Small intestine (tissue), 16 donors: ENCODE measurements at places on chromosomes 11 and 22.

- no peak for DNase-seq
These were observed 53.1 kb downstream of the MCM5 start for GRCh38 chr22:35452810-35453743.

- no peak for DNase-seq
These were observed 14.5 kb downstream of the NARS2 start for GRCh38 chr11:78560153-78560552.

DNA sequence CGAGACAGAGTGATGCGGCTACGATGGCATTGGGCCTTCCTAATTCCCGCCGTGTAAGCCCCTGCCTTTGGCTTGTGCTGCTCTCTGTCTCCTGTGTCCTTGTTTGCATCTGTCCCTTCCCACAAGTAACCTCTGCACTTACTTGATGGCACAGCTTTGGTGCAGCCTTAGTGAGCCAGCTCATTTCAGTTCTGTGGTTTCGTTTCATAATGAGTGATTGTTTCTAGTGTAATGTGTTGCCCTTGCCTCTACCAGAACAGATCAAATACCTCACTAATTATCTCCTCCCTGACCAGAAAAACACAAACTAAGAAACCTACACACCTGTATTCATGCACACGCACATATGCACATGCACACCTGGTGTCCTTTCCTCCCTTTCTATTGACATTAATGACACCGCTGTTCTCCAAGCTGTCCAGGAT lies 58.8 kb downstream of the GRK3 start:
- no peak for DNase-seq

DNA sequence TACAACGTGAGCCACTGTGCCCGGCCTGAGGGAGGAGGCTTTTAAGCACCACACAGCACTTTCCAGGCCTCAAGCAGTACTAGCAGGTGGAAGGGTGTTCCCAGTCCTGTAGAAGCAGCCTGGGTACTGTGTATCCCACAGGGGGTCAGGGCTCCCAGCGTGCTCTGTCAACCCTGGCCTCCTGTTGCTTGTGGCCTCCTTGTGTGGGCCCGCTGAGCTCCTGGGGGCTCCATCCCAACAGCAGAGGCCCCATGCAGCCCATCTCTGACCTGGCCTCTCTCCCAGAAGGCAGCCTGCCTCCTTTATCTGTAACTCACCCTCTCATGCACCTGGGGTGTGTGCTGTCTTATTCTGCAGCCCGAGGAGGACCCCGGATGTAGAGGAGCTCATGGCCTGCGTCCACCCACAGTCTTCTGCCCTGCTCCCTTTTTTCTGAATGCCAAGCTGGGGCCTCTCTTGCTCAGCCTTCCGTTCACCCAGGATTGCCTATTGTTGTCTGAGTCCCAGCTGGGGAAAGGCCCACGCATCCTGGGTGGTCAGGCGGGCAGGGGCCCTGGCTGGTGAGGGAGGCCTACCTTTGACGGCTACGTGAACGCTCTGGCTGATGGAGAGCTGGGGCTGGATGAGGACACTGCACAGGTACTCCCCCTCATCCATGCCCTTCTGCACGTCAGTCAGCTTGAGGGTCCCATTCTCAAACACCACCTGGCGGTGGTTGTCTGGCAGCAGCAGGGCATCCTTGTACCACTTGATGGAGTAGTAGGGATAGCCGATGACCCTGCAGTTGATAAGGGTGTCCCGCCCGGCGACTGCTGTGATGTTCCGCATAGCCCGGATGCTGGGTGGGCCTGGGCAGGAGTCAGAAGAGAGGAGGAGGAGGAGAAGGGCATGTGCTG lies 188.5 kb downstream of the CEP164 start:
- DNase-seq, result no peak

DNA sequence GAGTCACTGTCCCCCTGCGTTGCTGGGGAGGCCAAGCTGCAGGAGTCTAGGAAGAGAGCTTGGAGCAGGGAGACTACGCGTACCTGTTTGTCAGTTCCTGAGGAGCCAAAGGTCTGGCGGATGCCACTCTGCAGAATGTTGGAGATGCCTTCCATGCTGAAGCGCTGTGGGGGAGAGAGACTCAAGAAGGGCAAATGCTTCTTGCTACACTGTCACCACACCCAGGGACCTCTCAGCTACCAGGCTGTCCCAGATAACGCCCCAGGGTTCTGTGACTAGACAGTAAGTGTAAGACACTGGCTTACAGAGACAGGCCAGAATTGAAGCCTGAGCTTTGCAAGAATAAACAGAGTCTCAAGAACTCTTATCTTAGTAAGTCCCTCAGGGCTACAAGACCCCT lies 42.0 kb downstream of the FEZ1 start:
- DNase-seq, result no peak

DNA sequence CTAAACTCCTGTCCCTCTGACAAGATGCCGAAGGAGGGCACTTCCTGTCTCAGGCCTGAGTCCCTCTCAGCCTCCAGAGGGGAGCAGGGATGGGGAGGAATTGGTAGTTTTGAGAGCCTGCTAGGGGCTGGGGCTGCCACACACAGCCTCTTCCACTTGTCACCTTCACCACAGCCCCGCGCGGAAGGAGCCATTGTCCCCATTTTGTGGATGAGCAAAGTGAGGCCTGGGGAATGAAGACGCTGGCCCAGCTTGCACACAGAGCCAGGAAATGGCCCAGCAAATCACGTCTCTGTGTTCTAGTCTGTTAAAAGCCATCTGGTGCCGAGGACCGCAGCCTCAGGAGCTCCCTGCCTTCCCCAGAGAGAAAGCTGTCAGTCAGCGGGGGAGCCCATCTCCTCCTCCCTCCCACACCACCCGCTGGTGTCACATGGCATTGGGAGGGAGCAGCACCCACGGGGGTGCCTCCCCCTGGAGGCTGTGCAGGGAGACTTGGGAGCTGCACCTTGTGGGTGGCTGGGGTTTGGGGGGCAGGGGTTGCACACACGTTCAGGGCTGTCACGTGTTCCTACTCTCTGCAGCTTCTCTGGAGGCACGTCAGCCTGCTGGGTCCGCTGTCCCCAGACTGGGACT lies 34.6 kb downstream of the RASD2 start:
- no peak for DNase-seq

GRCh38 chr11:106306942-106307341 lies 229.5 kb downstream of the AASDHPPT start:
- no peak for DNase-seq

GRCh38 chr11:101051677-101052076 lies 77.9 kb downstream of the PGR start:
- no peak for DNase-seq

GRCh38 chr22:49972163-49973017 lies 11.8 kb downstream of the PIM3 start:
- peak; percentile 29 for DNase-seq

- DNase-seq, result no peak
These were observed 22.5 kb upstream of the ELF5 start for GRCh38 chr11:34536056-34536455.

GRCh38 chr11:129223260-129223659 lies 31.1 kb upstream of the ARHGAP32 start:
- DNase-seq, result no peak

DNA sequence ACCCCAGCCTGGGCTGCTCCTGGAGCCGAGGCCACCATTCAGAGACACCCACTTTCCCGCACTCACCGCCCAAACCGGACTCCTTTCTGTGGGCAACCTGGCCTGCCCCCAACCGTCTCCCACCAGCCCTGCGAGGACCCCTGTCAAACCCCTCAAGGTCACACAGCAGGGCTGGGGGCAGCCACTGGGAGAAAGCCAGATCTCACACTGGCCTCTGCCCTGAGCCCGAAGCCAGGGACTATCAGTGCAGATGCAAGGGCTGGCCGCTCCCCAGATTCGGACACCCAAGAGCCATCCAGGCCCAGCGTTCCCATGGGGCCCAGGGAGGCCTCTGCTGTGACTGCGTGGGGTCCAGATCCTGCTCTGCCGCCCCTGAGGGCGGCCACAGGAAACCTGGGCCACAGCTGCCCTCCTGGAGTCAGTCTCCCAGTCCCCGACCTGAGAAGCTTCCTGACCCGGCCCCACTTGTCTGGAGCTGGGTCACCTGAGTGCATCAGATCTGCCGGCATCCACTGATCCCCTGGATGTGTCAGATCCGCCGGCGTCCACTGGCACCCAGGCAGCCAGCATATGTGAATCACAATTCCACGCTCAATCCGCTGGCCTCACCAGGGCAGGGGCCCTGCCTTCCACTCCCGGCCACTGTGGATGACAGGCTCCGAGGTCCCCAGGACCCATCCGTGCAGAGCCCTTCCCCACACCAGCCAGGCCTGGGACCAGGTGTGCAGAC lies 139.7 kb downstream of the BRD1 start:
- DNase-seq, result no peak

DNA sequence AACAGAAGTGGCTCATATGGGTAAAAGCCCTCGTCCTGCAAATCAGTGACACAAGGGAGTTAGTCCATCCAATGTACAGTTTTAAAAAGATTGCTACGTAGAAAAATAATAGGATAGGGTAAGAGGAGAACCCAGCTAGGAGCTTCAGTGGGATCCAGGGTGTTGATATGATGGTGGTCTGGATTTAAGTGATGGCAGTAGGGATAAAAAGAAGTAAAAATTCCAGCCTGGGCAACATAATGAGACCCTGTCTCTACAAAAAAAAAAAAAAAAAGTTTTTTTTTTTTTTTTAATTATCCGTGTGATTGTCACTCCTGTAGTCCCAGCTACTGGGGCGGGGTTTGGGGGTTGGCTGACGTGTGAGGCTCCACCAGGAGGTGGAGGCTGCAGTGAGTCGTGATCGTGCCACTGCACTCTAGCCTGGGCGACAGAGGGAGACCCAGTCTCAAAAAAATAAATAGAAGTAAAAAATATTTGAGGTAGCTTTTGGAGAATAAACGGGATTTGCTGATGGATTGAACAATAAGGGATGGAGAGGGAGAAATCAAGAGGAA lies 7.0 kb upstream of the L3MBTL2 start:
- DNase-seq, result peak; percentile 51

- DNase-seq, result no peak
These were observed 11.1 kb downstream of the TTC38 start for GRCh38 chr22:46278656-46279645.

DNA sequence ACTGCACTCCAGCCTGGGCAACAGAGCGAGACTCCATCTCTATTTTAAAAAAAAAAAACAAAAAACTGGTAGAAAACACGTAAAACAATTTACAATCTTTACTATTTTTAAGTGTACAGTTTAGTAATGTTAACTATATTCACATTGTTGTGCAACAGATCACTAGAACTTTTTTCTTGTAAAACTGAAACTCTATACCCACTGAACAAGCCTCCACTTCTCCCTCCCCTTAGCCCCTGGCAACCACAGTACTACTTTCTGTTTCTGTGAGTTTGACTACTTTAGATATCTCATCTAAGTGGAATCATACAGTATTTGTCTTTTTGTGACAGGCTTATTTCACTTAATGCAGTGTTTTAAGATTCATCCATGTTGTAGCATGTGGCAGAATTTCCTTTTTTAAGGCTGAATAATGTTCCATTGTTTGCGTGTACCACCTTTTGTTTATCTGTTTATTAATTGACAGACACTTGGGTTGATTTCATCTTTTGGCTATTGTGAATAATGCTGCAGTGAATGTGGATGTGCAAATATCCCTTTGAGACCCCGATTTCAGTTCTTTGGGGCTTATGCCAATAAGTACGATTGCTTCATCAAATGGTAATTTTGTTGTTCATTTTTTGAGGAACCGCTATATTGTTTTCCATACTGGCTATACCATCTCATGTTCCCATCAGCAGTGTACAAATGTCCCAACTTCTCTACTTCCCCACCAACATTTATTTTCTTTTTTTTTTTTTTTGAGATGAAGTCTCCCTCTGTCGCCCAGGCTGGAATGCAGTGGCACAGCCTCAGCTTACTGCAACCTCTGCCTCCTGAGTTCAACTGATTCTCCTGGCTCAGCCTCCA lies 11.0 kb downstream of the DDB2 start:
- DNase-seq, result no peak

- DNase-seq, result no peak
These were observed 4.4 kb downstream of the CACNA1I start for GRCh38 chr22:39574779-39575551.

DNA sequence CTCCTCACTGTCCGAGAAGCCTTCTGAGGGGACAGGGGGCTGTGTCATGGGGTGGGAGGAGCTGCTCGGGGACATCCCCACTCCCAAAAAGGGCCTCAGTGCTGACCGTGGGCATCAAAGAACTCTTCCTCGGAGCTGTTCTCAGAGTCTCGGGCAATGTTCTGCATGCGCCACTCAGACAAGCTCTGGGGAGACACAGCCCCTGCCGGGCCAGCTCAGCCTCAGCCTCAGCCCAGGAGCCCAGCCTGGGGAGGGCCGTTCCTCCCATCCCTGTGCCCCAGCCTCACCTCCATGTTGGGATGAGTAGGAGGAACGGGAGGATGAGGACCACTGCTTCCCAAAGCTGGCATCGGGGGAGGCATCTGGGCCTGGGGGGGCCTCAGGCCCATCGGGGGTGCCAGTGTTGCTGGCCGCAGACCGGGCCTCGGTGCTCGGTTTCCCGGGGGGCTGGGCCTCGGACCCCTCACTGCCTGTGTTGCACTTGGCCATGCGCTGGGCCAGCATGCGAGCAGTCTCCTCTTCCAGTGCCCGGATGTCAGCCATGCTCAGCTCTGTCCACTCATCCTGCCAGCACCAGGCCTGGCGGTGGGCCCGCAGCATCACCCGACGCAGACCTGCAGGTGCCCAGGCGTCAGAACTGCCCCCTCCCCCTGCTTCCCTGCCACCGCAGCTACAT lies 5.2 kb downstream of the PITPNM1 start:
- DNase-seq, result no peak

GRCh38 chr22:17086296-17086695 lies 1.5 kb downstream of the IL17RA start:
- no peak for DNase-seq

DNA sequence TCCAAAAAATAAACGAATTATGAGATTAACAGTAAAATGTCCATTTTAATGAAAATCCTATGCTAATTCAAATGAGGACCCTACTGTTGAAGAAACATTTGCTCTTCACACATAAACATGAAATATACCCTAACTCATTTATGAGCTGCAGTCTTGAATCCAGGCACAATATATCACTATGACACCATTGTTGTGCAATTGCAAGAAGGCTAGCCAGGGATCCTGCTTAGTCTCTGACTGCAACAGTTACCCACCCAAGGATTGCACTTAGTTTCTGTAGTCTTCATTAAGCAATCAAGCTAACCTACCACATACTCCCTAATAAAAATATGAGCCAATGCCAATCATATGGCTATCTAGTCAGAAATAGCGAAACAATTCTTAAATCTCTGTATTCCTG lies 981.0 kb upstream of the FAT3 start:
- DNase-seq, result no peak

GRCh38 chr22:26170112-26170492 lies 840 bp downstream of the SEZ6L start:
- DNase-seq, result no peak
